ENCODE measurements at places on chromosomes 16 and 17.

- no peak for DNase-seq
Measured at GRCh38 chr17:609232-609810, 105.3 kb downstream of the VPS53 start.

- DNase-seq, result no peak
Measured at GRCh38 chr16:79997257-79997656, 396.7 kb upstream of the MAF start.

DNA sequence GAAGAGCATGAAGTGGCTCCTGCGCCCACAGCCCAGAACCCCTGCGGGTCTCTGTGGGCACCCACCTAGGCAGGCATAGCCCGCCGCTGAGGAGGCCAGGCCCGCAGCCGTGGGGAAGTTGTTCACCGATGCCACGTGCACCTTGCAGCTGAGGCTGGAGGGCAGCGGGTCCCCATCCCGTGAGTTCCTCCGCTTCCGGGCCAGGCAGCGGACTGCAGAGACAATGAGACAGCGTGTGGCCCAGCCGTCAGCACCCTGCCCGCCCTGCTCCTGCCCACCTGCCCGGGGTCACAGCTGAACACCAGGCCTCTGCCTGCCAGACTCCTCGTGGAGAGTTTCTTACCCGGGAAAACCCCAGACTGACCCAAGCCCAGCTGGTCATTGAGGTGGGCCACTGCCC lies 5.5 kb downstream of the MVD start:
- no peak for DNase-seq

- no peak for DNase-seq
Measured at GRCh38 chr16:87076950-87077749, 240.0 kb downstream of the C16orf95 start.

DNA sequence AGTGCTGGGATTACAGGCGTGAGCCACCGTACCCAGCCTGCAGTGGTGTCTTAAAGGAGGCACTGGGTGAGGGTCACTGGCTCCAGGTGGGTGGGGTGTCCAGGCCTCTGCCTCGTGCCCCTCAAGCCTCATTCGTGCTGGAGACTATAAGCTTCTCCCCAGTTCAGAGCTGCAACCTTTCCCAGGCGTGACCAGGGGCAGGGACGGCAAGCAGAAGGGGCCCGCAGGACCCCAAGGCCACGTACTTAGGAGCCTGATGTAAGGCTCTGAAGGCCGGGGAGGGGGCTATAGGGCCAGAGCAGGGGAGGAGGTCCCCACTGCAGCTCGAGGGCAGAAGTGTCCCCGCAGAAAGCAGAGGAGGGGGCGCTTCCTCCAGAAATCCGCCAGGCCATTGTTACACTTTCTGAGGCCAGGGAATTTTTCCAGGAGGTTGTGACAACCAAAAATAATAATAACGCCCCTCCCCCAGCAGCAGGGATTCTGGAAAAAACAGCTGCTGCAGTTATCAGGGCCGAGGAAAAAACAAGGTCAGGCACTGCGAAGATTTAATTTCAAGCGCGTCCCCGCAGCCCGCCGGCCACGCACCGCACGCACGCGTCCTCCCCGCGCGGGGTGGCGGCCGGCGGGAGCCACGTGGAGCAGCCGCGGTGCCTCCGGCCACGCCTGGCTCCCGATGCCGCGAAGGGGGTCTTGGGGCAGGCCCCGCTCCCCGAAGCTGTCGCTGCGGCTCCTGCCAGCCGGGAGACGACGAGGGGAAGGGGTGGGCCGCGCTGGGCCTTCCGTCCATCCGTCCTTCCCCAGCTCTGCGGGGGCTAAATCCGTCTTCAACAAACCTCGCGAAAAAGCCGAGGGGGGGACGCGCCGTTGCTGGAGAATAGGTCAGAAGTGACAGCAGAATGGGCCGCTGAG lies 45.8 kb upstream of the SLC38A10 start:
- no peak for DNase-seq

GRCh38 chr16:23694644-23695373 lies 16.1 kb downstream of the PLK1 start:
- DNase-seq, result no peak

GRCh38 chr17:80871341-80871740 lies 120.3 kb upstream of the CHMP6 start:
- no peak for DNase-seq

DNA sequence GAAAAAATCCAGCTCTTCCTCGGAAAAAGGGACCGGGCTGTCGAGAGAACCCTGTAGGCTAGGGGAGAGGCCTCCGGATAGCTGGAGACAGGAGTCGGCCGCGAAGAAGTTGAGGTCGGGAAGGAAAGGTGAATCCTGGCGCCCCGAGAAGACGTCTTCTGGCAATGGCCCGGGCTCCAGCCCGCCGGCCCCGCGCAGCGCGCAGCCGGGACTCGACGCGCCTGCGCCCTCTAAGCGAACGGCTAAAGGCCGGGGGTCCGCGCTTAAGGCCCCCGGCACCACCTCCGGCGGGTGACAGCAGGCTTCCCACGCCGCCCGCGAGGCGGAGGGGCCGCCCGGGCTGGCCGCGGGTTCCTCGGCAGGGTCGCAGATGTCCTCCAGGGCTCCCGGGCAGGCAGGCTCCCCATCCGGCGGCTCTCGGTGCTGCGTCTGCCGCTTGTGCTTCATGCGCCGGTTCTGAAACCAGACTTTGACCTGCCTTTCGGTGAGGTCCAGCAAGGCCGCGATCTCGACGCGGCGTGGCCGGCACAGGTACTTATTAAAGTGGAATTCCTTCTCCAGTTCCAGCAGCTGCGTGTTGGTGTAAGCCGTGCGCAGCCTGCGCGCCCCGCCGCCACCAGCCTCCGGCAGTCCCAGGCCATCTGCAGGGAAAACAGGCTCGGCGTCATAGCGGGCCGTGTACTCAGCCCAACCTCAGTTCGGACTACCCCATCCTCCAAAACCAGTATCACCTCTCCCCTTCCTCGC lies 1.6 kb downstream of the HOXB2 start:
- DNase-seq, result no peak
